ENCODE measurements at places on chromosomes 11 and 22.

GRCh38 chr11:96092511-96092910, 168.6 kb upstream of the MTMR2 start:
- no peak for DNase-seq

GRCh38 chr22:29012101-29012433, 49.6 kb downstream of the C22orf31 start:
- DNase-seq: no peak

DNA sequence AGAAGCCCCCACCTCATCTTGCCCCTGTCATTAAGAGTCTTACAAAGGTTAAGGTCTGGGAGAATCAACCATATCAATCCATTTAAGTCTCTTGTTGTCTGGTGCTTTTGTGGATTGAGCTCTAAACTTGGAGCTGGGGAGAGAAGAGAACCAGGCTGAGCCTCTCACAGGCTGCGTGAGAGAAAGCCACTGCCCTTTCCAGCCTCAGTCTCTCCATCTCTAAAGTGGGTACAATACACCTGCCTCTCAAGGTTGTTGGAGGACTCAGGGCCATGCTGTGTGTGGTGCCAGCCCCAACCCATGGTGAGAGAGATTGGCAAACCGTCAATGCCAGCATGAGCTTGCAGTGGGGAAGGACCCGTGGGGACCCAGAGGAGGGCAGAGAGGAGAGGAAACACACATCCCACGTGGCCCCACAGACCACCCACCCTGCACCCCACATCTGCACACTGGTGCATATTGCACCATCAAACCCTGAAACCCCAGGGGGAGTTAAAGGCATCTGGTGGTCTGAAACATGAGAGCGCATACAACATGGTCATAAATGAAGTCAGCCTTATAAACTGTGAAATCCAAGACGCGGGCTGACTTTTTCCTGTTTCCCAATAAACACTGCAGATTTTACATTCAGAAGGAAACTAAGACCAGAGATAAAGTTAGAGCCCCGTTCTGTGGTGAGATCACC, 27.5 kb upstream of the FBLN1 start:
- DNase-seq: no peak

- DNase-seq: no peak
Observed at GRCh38 chr22:35961480-35962295, 66.9 kb downstream of the RBFOX2 start.

DNA sequence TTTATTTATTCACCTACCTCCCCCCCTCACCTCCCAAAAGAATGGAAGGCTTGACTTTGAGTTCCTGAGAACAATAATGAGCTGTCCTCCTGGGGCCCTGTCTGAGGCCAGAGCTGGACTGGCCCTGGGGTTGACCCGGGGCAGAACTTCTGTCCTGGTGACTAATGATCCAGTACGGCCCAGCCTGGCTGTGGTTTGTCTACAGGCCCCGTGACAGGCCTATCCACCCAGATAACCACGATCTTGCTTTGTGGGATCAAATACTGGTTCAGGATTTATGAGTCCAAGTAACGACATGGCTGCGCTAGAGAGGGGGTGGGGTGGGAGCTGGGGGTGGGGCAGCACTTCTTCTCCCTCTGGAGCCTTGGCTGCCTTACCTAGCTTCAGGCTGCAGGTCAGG, 81.5 kb downstream of the WT1 start:
- no peak for DNase-seq

DNA sequence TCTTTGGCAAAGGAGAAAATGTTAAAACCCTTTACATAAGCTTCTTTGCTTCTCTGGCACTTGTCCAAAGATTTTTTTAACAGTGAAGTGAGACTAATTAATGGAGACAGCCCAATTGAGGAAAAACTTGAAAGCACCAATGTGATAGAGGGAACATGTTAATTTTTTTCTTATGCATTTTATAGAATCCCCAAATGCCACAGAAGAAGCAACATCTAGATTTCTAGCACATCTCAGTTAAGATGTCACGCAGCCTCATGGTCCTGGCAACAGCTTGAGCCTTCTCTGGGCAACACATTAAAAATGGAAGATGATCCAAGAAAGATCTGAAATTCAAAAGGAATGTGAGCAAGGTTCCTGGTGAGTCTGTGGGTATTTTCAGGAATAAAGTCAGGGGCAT, 48.5 kb downstream of the PACSIN2 start:
- DNase-seq: no peak

DNA sequence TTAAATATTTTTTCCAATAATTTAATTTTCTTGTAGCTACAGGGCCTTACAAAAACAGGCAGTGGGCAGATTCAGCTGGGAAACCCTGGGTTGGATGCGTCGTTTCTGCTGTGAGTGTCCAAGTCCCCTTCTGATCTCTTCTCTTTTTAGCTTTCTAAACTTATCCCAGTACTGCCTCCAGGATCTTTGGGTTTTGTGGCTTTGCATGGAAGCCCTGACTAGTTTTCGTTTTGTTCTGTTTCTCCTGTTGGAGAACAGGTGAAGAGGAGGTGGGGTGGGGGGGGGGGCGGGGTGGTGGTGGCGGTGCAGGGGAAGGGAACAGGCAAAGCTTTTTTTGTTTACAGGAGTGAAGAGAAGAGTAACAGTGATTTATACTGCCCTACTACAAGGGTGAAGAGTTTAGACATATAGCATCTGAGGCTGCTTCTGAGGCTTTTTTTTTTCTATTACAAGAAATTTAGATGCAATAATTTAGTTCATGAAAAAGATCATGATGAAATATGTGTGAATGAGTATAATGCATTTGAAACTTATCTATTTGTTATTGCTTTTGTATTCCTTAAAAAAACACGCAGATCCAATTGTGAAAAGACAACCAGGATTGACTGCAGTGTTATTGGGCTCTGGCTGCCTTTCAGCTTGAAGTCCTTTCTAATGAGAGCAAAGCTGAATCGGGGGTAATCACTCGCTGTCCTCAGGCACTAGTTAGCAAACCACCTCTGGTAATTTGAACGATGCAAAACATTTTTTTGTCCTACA, 142.9 kb downstream of the NCAM1 start:
- DNase-seq: no peak

DNA sequence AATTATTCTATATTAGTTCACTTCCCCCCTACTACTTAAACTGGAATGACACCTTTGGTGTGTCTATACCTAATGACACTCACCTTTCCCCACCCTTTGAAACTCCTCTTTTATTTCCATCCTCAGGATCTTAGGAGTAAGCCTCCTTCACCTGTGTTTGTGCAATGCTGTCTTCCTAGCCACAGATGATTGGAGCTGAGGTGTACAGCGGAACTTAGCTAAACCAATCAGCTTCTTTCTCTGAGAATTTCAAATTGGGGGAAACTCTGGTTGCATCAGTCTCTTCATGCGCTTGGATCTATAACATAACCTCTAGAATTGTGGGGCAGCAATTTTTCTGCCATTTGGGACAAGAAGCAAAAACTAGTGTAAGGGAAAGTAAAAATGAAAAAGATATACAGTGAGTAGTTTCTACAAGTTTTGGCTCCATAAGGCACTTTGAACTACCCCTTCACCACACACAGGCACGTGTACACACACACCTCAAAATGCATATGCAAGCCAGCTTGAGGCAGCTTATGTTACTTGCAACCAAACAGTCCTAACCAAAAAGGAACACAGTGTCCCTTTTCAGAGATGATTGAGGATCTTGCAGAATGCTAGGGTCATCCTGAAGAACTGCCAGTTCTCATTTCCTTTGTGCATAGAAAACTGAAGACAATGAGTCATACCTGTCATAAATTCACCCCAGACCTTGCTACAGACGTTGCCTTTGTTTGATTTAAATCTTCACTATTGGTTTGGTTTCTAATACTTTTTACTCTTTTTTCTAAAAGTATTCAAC, 36.0 kb upstream of the LDLRAD3 start:
- no peak for DNase-seq

DNA sequence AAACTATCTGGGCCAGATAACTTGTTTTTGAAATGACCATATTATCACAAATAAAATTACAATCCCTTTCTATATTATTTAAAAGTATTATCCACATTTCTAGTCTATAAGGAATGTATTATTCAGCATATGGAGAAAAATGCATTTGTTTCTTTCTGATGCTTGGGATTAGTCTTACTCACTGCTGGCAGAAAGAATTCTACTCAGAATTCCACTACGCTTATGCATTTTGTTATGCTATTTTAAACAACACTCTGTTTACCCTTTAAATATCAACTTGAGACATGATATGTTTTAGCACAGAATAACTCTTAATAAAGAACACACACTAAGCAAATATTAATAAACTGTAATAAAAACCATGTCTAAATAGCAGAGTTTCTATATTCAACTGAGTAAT, 77.6 kb upstream of the ANO3 start:
- no peak for DNase-seq

- DNase-seq: no peak
Observed at GRCh38 chr11:75345455-75346160, 5.9 kb downstream of the ARRB1 start.

DNA sequence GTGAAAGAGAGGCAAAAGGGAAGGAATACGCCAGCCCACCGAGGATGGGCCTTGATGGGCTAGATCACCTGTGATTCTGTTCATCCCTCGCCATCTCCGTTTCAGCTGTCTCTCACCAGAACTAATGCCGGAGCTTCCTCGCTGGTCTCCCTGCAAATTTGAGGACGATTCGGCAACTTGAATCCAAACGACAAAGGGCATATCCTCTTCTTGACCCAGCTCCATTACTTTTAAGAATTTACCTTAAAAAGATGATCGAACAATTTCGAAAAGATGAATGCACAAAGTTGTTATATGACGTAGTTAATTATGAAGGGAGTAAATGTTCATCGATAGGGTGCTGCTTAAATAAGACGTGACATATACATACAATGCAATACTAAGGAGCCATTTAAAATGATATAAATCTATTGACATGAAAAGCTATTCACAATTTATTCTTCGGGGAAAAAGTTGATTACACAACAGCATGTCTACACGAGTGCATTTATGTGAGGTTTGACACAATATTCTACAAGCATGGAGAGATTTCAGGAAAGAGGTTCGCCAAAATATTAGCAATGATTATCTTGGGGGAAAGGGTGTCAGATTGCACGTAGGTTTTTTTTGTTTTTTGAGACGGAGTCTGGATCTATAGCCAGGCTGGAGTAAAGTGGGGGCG, 937 bp upstream of the FAM168A start:
- no peak for DNase-seq

DNA sequence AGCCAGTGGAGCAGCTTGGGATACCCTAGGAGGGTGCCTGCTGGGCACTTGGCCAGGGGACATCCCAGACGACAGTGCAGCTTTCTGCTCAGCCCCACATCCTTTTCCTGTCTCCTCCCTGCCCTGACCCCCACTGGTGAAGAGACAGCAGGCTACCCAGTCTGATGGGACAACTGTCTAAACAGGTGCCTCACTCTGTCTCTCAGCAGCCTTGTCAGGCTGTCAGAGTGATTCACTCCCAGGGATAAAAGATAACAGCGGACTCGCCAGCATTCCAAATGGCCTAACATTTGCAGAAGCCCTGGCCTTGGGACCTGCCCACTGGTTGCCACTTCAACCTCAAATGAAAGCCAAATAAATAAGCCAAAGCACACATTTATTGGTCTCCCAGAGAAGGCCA, 318.6 kb upstream of the PLET1 start:
- no peak for DNase-seq
